GM23338 (cell line): ENCODE measurements at places on chromosomes 7 and 10. TPM values are rescaled to one million over a fixed set of nuclear protein-coding genes. Genes with fewer than 3 reads are reported as not detected.

GRCh38 chr7:116087291-116087690, 56.7 kb upstream of the TFEC start:
- H3K27me3 ChIP-seq = no peaks in the 10 kb centered on the region
- H3K36me3 ChIP-seq = no peaks in the 10 kb centered on the region
- H3K27ac ChIP-seq = no peak overlapping the region
- no peak for DNase-seq
- no peak overlapping the region for H3K4me3 ChIP-seq

GRCh38 chr7:64642875-64643274, 23.1 kb upstream of the ZNF107 start:
- H3K4me3 ChIP-seq = no peak overlapping the region
- H3K36me3 ChIP-seq = no peaks in the 10 kb centered on the region
- H3K4me1 ChIP-seq = no peaks in the 10 kb centered on the region
- H3K27ac ChIP-seq = no peak overlapping the region
- no peak for DNase-seq

- no peak overlapping the region for H3K27ac ChIP-seq
- no peaks in the 10 kb centered on the region for H3K27me3 ChIP-seq
- no peaks in the 10 kb centered on the region for H3K4me1 ChIP-seq
- no peak overlapping the region for H3K4me3 ChIP-seq
- DNase-seq = no peak
These were observed 97.9 kb downstream of the TSPAN12 start for GRCh38 chr7:120760050-120760449.

GRCh38 chr10:15172306-15172840, 3.9 kb upstream of the NMT2 start:
- no peaks in the 10 kb centered on the region for H3K36me3 ChIP-seq
- DNase-seq = no peak
- no peak overlapping the region for H3K4me3 ChIP-seq
- peaks cover 2% of the 10 kb centered on the region; the same call in 1 of the 2 replicates for H3K4me1 ChIP-seq
- H3K27me3 ChIP-seq = no peaks in the 10 kb centered on the region
- H3K27ac ChIP-seq = no peak overlapping the region

- no peaks in the 10 kb centered on the region for H3K36me3 ChIP-seq
- H3K27ac ChIP-seq = no peak overlapping the region
- no peaks in the 10 kb centered on the region for H3K27me3 ChIP-seq
- H3K4me1 ChIP-seq = peaks cover 13% of the 10 kb centered on the region
- no peak overlapping the region for H3K4me3 ChIP-seq
These were observed 112.7 kb downstream of the REEP3 start for GRCh38 chr10:63633677-63634487.

DNA sequence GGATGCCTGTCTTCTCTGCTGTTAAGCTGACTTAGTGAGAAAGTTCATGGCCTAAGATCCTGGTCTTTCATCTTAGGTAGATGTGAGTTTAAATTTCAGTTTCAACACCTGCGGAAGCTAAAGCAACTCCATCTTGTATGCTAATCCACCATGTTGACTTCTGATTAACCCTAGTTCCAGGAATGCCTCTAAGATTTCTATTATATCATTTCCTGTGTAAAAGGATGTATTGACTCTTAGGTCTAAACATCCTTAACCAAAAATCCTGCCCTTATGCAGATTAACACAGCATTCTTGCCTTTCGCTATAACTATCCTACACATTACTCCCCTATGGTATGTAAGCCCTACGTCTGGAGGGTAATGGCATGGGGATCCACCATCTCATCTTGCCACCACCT, 94.4 kb upstream of the CCDC6 start:
- no peak overlapping the region for H3K4me3 ChIP-seq
- no peaks in the 10 kb centered on the region for H3K27me3 ChIP-seq
- DNase-seq = no peak

GRCh38 chr7:121752706-121753105, 120.3 kb upstream of the PTPRZ1 start:
- no peak overlapping the region for H3K27ac ChIP-seq
- H3K27me3 ChIP-seq = no peaks in the 10 kb centered on the region
- peak; percentile 64 for DNase-seq
- H3K4me1 ChIP-seq = peaks cover 11% of the 10 kb centered on the region
- H3K36me3 ChIP-seq = no peaks in the 10 kb centered on the region
- no peak overlapping the region for H3K4me3 ChIP-seq

DNA sequence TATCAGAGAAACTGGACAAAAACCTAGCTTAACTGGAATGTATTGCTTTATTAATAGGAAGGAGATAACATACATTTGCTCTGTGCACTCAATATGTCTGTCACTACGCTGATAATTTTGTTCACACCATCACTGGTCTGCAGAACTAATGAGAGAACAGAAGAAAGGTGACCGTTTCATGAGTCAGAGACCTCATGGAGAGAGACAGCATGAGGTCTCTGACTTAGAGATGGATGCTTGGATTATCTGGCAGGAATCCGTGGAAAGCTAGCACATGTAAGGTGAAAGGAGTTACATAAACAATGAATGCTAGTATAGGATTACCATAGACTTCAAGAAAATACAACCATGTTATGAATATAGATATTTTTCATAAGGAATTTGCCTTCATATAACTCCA, 947.3 kb downstream of the IPMK start:
- H3K4me1 ChIP-seq = no peaks in the 10 kb centered on the region
- no peaks in the 10 kb centered on the region for H3K27me3 ChIP-seq
- no peaks in the 10 kb centered on the region for H3K36me3 ChIP-seq
- H3K4me3 ChIP-seq = no peak overlapping the region
- no peak overlapping the region for H3K27ac ChIP-seq
- no peak for DNase-seq

- no peak for DNase-seq
- peaks cover 10% of the 10 kb centered on the region for H3K27me3 ChIP-seq
- H3K4me1 ChIP-seq = peaks cover 3% of the 10 kb centered on the region; the same call in 1 of the 2 replicates
- no peaks in the 10 kb centered on the region for H3K36me3 ChIP-seq
These were observed 1.8 kb downstream of the ZNF248 start for GRCh38 chr10:37855636-37856035.

GRCh38 chr7:7664291-7664690, 23.7 kb downstream of the UMAD1 start:
- H3K4me1 ChIP-seq = no peaks in the 10 kb centered on the region; the same call in 1 of the 2 replicates
- H3K27me3 ChIP-seq = no peaks in the 10 kb centered on the region
- no peak for DNase-seq
- no peak overlapping the region for H3K27ac ChIP-seq

CDC14C gene
- 0.17 and 0.54 TPM in 2 replicates for total RNA-seq

PTPRN2 gene
- 3.7 and 4.0 TPM in 2 replicates for total RNA-seq

ENTPD1 gene
- 2.0 and 2.3 TPM in 2 replicates for total RNA-seq
